AG04450 (cell line): ENCODE measurements at places on chromosomes 12 and 14. TPM values are rescaled to one million over a fixed set of nuclear protein-coding genes. Genes with fewer than 3 reads are reported as not detected.

The DTD2 gene
- 16.6 and 18.8 TPM in 2 replicates for polyA plus RNA-seq

The B4GALNT3 gene
- not detected in 2 replicates for polyA plus RNA-seq

The BEST3 gene
- 0.14 TPM in 1 of 2 replicates, not detected in the other for polyA plus RNA-seq

The OAS2 gene
- polyA plus RNA-seq, result 0.12 and 0.21 TPM in 2 replicates

The ZFHX2 gene
- 0.09 and 0.14 TPM in 2 replicates for polyA plus RNA-seq

The PRH2 gene
- polyA plus RNA-seq, result 0.16 TPM in 1 of 2 replicates, not detected in the other

The HOXC12 gene
- polyA plus RNA-seq, result not detected in 2 replicates

The TAS2R13 gene
- 0.10 and 0.16 TPM in 2 replicates for polyA plus RNA-seq

The KRT73 gene
- polyA plus RNA-seq, result not detected in 2 replicates

The ANKRD33 gene
- not detected in 2 replicates for polyA plus RNA-seq

The PPFIA2 gene
- polyA plus RNA-seq, result 0.20 TPM in 1 of 2 replicates, not detected in the other

The CDKL1 gene
- polyA plus RNA-seq, result 8.2 and 20.1 TPM in 2 replicates

The SOAT2 gene
- 0.06 TPM in 1 of 2 replicates, not detected in the other for polyA plus RNA-seq

The CLEC4A gene
- 0.19 and 0.24 TPM in 2 replicates for polyA plus RNA-seq

The TAS2R8 gene
- 0.06 TPM in 1 of 2 replicates, not detected in the other for polyA plus RNA-seq

The PRB3 gene
- not detected in 2 replicates for polyA plus RNA-seq

The CD4 gene
- polyA plus RNA-seq, result 24.8 and 24.9 TPM in 2 replicates
